ENCODE measurements at places on chromosomes 6 and 20. TPM values are rescaled to one million over a fixed set of nuclear protein-coding genes. Genes with fewer than 3 reads are reported as not detected.

GRCh38 chr20:59770270-59770669 is 163.2 kb downstream of the SYCP2 start:
- DNase-seq: peak; percentile 18

DNA sequence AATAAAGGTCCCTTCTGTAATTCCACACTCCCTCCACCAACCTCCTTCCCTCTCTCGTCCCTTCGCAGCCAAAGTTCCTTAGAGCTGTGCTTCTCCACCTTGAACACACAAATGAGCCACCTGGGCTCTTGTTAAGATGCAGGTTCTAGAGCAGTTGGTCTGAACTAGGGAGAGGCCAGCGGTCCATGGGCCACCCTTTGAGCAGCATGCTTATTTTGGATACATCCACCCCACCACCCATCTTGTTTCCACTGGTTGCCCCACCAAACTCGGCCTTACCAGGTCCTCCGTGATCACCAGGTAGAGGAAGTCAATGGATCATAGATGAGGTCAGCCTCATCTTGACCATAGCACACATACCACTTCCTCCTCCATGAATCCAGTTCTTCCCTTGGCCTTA is 7.3 kb upstream of the BPIFA2 start:
- no peak for DNase-seq

GRCh38 chr20:21230220-21230619 is 72.9 kb upstream of the XRN2 start:
- DNase-seq: no peak

GRCh38 chr6:138546733-138547185 is 47.5 kb upstream of the NHSL1 start:
- no peak for DNase-seq

Gene LAMA5
- 299 TPM for total RNA-seq

DNA sequence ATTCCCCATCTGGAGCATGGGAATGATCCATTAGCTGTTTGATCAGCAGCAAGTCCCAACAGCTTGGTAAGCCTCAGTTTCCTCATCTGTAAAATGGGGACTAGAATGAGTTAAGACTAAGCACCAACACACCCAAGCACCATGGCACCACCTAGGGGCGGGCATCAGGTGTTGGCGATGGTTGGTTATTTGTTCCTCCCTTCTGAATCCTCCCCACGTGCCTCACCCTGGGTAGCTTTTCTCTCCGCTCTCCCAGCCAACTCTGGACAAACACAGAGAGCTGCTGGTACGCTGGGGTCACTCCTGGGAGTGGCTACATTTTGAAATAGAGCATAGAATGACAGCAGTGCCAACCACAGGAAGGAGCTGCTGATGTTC is 13.3 kb upstream of the ITPR3 start:
- no peak for DNase-seq

Gene CAGE1
- not detected for total RNA-seq

DNA sequence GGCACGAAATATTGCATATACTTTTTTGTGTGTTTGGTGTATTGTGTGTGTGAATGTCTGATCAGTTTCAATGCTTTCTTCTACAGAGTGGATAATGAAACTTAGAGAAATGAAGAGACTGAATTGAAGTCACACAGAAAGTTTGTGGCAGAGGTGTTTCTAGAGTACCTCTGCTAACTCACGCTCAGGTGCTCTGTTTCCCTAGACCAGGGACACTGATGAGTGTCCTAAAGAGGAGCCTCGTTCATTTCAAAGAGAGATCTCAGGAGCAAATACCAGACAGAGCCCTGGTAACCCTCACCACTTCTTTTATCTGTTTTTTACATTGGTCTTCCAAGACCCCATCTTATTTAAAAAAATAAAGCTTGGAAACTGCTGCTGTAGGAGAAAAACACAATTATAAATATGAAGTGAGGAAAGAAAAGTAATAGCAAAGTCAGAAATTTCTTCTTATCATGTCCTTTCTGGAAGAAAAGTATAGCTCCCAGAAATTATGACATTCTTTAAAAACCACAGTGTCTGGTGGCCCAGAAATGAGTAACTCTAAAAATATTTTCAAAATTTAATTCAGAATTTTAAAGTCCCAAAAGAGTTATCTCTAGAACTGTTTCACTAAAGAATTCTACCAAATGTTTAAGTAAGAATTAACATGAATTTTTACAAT is 720.6 kb downstream of the RFPL4B start:
- DNase-seq: peak; percentile 9

- no peak for DNase-seq
These were observed 251.4 kb downstream of the DLL1 start for GRCh38 chr6:170039156-170040114.

GRCh38 chr6:36927691-36928546 is 26.6 kb upstream of the PI16 start:
- DNase-seq: no peak

- no peak for DNase-seq
These were observed 50.0 kb downstream of the SYNDIG1 start for GRCh38 chr20:24519476-24519875.

- no peak for DNase-seq
These were observed 109.6 kb downstream of the SLC22A3 start for GRCh38 chr6:160457823-160458222.

GRCh38 chr20:42474646-42475045 is 715.1 kb downstream of the PTPRT start:
- DNase-seq: no peak

Gene FAM110A
- total RNA-seq: 3.2 TPM

DNA sequence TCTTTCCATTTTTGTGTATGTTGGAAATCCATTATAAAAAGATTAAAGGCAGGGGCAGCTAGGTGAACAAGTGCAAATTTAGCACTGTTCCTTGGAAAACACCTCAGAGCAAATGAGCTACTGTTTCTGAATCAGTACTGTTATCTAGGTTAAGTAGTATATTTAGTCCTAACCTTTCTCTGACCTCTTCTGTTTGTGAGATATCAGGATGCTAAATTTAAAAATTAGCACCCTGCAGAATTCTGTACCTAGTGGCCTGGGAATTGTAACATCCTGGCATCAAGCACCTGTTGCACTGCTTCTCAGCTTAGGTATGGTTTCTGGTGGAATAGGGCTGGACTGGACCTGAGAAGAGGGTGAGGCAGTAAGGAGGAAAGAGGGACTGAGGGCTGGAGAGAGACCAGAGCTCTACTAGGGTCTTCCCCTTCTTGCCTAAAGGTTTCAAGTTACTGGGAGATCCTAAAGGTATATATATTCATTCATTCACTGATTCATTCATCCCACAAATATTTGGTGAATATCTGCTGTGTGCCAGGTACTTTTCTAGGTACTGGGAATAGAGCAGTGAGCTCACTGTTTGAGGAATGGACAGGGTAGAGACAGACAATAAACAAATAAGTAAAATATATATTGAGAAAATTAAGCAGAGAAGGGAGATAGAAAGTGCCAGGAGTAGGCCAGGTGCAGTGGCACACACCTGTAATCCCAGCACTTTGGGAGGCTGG is 5.2 kb downstream of the ZNF76 start:
- no peak for DNase-seq

Gene GINS1
- total RNA-seq: 25.4 TPM

Gene SCGN
- total RNA-seq: not detected

- DNase-seq: no peak
These were observed 8.9 kb downstream of the RWDD1 start for GRCh38 chr6:116580198-116580597.

Gene SLC13A3
- 1.4 TPM for total RNA-seq

DNA sequence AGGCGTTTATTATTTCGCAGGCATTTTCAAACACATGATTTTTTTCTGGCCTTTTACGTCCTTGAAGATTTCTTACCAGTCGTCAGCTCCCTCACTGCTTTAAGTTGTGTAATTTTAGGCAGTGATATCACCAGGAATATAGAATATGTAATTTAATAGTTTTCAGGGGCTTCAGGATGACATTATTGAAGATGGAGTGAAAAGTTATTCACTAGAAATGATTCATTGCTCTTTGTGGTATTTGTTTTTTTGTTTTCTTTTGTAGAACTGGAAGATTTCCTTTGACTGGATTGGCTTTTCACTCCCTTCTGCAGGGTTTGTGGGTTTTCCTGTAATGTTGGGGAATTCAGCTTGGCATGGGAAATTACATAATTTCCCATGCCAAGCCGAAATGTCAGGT is 2.0 kb downstream of the LRRC1 start:
- DNase-seq: peak; percentile 47

Gene TMEM244
- not detected for total RNA-seq

DNA sequence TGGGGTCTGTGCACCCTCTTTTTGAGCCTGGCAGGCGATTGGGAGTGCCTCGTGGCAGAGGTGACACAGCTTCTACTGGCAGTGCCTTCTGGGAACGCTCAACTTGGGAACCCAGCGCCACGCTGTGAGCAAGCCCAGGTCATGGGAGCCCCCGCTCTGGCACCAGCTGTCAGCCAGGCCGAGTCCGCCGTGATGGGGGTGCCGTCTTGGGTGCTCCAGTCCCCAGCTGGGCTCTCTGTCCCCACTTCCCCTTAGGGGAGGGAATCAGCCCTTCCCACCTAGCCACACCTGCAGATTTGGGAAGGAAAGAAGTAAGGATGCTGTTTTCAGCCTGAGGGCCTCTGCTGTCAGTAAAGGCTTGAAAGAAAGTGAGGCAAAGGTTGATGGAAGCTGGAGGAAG is 31.0 kb upstream of the NTSR1 start:
- DNase-seq: no peak

DNA sequence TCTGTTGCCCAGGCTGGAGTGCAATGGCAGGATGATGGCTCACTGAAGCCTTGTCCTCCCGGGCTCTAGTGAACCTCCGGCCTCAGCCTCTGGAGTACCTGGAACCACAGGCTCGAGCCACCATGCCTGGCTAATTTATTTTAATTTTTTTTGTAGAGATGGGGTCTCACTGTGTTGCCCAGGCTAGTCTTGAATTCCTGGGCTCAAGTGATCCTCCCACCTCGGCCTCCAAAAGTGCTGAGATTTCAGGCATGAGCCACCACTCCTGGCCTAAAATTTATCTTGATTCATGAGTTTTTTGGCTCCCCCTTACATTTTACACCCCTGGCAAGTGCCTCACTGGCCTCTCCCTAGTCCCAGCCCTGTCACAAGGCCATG is 2.5 kb upstream of the SLC29A1 start:
- DNase-seq: no peak

DNA sequence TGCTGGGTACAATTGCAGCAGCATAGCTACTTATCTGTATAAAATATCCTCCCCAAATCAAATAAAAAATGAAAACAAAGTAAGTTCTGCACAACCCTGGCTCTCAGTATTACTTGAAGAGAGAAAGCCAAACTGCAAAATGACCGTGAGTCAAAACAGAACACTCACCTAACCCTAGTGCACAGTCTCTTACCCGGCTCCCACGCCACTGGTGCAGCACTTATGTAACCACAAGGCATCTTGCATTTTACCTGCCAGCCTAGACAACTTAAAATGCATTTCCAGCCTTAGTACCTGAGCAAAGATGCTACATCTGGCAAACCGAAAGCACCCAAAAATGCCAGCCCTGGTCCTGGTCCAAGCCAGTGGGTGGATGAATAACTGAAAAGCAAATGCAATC is 12.4 kb upstream of the SIRPB1 start:
- no peak for DNase-seq

- peak; percentile 60 for DNase-seq
These were observed 8.2 kb downstream of the DHX35 start for GRCh38 chr20:38970302-38970701.

GRCh38 chr20:47543006-47543431 is 41.3 kb downstream of the NCOA3 start:
- DNase-seq: peak; percentile 77

DNA sequence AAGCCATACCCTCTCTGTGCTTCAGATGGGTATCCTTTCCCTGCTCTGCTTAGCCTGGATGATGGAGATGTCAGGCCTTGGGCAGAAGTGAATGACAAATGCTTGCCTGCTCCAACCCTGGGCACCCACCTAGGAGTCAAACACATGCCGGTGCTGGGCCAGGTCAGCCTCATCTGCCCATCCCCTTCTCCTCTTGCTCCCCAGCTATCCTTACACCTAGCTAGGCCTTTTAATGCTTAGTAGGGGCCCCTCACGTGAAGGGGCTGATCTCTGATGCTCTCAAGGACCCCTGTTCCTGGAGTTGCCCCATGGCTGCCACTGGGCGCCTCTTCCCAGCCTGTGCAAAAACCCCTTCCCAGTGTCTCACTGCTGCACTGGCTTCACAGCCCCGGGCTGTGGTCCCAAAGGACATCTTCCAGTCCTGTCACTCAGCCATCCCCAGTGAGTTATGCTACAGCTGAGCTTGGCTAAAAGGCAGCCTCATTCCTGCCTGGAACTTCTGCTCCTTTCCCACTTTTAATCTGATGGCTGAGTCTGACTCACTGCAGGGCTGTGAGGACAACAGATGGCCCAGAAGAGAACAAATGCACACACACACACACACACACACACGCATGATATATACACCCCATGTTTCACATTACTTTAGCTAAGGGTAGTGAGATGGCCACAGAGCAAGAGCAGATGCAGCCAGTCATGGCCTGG is 12.8 kb upstream of the SDCBP2 start:
- no peak for DNase-seq

DNA sequence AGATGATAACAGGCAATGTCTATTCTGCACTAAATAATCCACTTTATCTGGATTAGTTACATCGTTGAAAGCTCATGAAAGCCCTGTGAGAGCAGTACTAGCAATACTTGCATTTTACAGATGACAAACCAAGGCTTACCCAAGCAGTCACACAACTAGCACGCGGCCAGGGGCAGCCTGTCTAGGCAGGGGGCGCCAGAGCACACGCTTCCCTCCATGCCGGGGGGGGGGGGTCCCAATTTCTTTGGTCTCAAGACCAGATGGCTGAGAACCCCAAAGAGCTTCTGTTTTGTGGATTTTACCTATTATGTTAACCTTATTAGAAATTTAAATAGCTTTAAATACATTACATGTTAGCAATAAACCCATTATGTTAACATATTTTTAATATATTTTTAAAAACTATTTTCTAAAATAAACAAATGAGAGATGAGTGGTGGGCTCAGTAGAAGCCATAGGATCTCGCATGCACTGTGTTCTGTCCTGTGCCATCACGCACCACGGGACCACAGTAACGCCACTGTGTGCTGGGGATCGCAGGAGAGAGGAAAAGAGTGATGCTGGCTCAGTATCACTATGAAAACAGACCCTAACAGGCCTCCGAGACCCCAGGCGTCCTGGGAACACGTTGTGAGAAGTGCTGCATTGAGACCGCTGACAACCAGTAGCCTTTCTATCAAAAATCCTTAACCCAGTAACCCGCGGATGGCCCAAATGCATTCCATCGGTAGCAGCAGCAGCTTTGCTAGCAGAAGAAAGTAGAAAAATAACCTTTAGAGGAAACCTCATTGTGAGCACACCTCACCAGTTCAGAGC is 5.3 kb upstream of the PRR18 start:
- DNase-seq: peak; percentile 18

Gene SLC44A4
- 26.6 TPM for total RNA-seq

DNA sequence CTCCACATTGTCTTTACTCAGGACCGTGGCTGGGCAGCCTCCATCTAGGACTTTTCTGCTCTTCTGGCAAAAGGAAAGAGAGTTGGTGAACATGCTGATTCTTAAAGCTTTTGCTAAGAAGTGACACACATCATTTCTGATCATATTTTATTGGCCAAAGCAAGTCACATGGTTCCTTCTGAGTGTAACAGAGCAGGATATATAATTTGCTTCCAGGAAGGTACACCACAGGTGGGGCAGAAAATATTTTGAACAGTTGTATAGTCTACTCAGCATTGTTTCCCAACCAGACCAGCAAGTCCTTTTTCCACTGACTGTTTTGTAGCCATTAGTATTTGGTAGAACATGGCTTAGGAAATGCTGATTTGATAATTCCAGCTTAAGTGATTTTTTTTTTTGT is 73.5 kb downstream of the AKAP7 start:
- no peak for DNase-seq
